ENCODE measurements at places on chromosomes 16 and 17.

GRCh38 chr16:69691980-69692911, 34.1 kb downstream of the NQO1 start:
- no peak for DNase-seq

GRCh38 chr17:77858291-77859034, 100.0 kb upstream of the TNRC6C start:
- DNase-seq = no peak

GRCh38 chr17:65730711-65731169, 169.3 kb upstream of the AXIN2 start:
- DNase-seq = no peak

DNA sequence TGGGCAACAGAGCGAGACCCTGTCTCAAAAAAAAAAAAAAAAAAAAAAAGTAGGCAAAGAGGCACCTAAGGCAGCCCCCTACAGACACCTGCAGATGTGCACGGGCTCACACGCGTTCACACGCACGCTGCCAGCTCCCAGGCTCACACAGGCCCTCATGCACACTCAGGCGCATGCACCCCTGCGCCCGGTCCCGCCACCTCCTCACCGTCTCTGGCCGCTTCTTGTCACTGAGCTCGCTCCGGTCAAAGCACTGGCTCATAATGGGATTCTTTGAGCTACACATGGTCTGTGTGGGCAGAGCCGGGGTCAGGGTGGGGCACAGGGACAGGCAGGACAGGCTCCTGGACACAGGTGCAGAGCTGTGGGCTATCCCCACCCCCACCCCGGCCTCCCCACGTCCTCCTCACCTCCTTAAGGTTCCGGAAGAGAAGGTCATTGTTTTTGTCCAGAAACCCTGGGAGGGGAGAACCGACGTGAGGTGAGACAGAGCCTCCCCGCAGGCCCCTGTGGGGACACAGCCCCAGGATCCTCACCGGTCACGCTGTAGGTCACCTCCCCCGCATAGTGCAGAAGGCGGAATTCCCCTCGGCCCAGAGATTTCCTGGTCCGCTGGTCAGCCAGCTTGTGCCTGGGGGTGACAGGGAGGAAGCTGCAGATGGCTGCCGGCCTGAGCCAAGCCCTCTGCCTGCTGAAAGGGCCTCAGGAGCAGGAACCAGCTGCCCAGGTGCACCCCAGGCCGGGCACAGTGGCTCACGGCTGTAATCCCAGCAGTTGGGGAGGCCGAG, 17.9 kb downstream of the MYO1C start:
- no peak for DNase-seq

GRCh38 chr17:22277595-22277994, 585.3 kb downstream of the KCNJ18 start:
- DNase-seq = no peak

GRCh38 chr17:16464303-16465051, 27.5 kb downstream of the LRRC75A start:
- no peak for DNase-seq

DNA sequence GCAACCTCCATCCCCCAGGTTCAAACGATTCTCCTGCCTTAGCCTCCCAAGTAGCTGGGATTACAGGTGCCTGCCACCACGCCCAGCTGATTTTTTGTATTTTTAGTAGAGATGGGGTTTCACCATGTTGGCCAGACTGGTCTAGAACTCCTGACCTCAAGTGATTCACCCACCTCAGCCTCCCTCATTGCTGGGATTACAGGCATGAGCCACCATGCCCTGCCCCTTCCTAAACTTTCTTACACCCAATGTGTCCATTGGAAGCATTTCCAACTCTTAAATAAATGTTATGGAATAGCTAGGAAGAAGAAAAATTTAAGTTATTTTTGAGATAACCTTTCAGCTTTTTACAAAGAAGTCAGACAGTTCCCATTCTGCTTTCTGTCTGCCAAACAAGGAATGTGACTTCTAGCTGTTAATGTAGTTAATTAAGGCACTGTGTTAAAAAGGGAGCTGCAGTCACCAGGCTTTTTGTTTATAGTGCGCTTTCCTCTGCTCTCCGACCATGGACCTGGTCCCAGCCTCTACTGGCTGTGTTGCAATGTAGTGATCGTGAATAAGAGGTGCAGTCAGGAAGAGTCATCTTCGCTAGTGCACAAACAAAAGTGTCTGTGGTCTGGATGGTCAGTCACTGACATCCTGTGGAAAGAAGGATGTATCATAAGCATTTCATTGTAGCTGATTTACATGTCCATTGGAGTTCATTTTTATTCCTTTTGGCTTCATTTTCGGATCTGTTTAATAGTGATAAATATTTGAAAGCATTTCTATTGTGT, 39.7 kb downstream of the USP10 start:
- DNase-seq = no peak

- no peak for DNase-seq
Observed at GRCh38 chr16:11403534-11403795, 58.2 kb downstream of the RMI2 start.

DNA sequence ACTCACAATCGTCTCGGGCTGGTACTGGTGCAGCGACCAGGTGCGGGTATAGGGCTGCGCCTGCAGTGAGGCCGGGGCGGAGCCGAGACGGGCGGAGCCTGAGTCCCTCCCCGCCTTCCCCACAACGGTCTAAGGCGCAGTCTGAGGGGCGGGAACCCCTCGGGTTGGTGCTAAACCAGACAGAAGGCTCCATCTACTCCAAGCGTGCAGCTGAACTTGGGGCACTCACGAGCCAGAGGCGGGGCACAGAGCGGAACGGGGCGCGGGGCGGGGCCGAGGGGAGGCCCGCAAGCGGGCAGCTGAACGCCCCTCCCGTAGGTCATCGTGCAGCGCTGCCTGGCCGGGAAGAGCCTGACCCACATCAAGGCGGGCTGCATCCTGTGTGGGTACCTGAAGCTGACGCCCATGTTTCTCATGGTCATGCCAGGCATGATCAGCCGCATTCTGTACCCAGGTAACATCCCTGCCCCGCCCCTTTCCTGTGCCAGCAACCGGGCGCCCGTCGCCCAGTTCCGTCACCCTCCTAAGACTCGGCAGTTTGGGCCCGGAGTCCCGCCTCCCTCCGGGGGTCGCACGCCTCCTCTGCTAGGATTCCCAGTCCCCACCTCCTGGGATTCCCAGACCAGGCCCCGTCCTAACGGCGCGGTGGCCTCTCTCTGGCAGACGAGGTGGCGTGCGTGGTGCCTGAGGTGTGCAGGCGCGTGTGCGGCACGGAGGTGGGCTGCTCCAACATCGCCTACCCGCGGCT, 5.0 kb downstream of the SLC5A2 start:
- no peak for DNase-seq

DNA sequence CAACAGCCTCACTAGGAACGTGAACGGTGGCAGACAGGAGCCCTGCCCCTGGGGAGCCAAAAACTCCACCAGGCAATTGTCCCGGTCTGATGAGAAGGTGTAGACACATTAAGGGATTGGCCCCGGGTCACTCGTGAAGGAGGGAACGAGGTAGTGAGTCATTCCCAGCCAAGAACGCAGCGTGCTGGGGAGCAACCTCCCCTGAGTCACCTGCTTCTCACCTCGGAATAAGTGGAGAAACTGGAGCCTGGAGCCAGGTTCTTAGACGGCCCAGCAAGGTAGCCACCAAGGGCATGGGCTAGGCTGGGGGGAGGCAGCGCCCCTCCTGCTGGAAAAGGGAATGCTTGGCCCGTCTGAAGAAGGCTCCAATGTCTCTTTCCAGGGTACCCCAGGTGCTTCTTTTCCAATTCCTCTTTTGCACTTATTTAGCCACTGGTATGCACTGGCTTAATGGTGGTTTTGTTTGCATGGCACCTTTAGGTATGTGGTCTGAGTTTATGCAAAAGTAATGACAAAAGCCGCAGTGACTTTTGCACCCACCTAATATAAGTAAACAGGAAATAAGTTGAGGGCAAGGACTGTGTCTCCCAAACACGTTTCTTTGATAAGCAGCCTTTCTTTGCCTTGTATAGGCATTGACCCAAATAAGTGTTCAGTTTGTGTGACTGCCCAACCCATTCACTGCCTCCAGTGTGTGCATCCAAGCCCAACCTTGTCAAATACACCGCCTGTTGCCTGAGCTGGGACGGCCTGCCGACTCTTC, 1.8 kb upstream of the HELZ start:
- no peak for DNase-seq

GRCh38 chr16:13951611-13952010, 31.7 kb downstream of the ERCC4 start:
- no peak for DNase-seq

- no peak for DNase-seq
Observed at GRCh38 chr16:72752004-72752695, 295.8 kb downstream of the ZFHX3 start.

DNA sequence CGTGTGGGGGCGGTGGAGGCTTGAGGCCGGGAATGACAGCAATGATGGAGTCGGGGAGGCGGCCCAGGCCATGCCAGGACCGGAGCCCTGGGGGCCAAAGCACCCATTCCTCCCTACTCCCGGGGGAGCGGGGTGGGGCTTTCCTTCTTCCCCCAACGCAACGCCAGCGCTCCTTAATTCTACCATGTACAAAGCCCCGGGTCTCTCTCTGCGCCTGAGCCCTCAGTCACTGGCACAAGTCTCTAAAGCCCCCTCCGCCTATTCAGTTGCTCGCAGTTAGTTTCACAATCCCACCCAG, 245 bp upstream of the RNF227 start:
- DNase-seq = no peak

Measured in iPS DF 6.9 (cell line).